ENCODE measurements at places on chromosomes 12 and 14.

GRCh38 chr14:61503167-61503801, 181.9 kb downstream of the PRKCH start:
- DNase-seq: no peak

GRCh38 chr14:55265197-55265596, 6.0 kb upstream of the FBXO34 start:
- no peak for DNase-seq

DNA sequence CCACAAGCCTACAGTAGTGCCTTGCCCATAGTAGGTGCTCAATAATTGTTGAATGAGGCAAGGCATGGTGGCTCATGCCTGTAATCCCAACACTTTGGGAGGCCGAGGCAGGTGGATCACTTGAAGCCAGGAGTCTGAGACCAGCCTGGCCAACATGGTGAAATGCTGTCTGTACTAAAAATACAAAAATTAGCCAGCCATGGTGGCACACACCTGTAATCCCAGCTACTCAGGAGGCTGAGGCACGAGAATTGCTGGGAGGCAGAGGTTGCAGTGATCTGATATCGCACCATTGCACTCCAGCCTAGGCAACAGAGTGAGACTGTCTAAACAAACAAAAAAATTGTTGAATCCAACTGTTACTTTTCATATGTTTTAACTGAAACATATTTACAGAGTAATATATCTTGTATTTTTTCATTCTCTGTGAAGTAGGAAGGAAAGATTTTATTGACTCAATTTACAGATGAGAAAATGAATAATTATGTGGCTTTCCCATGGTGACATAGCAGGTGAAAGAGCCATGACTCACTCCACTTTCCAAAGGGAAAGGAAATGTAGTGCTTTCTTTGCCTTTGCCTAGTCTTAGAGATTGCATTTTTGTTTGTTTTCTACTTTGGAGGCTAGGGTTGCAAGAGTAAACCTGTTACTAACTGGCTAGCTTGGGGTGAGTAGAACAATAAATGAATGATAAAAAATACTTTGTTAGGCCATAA, 95.4 kb upstream of the SLC38A4 start:
- DNase-seq: no peak

GRCh38 chr14:36820111-36820709, 158.6 kb downstream of the PAX9 start:
- DNase-seq: no peak

DNA sequence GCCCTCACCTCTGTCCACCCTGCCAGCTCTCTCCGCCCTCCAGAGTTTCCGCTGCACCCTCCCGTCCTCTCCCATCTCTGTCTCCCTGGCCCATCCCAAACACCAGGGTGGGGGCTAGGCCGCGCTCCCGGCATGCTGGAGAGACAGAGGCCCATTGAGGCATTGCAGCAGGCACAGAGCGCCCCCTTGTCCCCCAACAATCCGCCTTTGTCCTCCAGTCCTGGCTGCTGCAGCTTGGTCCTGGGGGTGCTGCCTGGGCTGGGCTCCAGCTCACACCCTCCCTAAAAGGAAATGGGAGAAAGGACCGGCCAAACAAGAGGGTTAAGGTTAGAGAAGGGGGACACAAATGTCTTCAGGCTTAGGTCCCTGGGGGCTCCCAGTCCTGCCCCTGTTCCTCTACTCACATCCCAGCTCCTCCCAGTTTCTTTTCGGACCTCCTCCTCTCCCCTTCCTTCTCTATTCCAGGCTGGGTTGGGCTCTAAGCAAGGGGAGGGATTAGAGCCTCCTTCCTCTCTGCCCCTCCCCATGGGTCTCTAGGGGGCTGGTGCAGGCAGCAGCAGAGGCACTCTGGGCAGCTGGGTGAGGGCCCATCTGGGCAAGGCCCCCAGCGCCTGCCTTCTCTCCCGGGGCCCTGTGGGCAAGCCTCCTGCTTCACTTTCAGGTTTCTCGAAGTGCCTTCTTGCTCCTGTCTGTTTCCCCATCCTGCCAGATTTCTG, at the start of gene CMTM5:
Gene CMTM5 (plus strand): TSS at position 565 of the 716 bp plus-strand sequence. CDS start 206 bp downstream, outside the sequence.
- no peak for DNase-seq

GRCh38 chr12:114447274-114447716, 41.4 kb upstream of the TBX5 start:
- no peak for DNase-seq

DNA sequence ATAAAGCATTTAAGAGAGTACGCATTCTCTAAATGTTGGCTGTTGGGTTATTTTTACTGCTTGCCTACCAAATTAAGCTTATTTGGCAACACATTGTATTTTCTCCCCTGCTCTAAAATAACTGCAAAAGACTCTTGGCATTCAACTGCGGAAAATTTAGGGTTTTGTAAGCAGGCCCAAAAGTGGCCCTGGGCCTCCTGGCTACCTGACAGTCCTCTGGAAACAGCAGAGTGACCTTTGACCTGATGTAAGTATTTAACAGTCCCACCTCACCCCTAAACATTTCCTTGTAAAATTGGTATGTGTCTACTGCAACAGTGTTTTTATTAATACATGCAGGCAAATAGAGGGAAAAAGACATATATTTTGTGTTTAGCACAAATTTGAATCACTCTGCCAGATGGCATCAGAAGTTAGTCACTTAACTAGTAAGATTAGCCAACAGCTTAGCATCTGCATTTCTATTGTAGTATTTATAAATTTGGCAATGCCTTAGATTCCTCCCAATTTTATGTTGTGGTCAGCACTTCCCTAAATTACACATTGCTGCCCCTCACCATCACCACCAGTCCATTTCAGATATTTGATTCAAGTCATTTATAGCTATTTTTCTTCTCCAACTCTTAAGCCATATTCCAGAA, 11.2 kb downstream of the LLPH start:
- no peak for DNase-seq

GRCh38 chr12:1620092-1620491, 8.9 kb upstream of the WNT5B start:
- no peak for DNase-seq

DNA sequence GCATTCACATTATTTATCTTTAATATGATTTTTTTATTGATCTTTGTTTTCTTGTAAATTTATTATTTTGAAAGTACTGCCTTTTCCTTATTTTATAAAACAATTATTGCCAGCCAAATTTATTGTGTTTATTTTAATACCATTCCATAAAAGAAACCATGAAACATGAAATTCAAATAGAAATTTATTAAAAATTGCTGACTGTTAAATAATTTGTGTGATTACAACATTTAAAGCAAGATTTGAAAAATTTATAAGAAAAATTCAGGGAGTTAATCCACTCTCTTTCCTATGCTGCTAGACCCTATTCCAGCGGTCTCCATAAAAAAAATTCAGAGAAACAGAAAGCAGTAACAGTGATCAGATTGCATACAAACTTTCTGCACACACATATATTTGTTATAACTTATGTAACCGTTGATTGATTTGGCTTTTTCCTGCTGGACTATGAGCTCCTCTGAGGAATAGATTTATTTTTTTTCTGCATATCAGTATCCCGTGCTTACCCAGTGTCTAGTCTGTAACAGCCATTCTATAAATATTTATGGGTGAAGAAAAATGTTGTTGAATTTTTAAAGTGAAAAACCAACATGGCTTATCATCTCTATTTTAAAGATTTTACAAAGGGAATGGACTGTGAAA, 68.1 kb downstream of the LRRK2 start:
- DNase-seq: no peak

- no peak for DNase-seq
Observed at GRCh38 chr12:21379218-21379617, 6.5 kb downstream of the IAPP start.

DNA sequence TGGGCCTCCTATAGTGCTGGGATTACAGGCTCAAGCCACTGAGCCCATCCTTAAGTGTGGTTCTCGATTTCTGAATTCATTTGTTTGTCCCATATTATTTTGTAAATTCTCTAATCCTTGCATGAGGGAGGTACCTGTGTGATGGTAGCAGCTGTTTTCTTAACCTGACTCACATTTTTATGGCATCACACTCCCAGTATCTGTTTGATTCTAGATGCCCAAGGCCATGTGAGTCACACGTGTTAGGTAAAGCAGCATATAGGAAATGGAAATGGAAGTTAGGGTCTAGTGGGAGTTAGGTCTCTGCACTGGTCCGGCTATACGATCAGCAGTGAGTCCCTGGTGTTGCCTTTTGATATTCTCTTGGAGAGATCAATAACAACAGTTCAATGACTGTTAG, 198.1 kb downstream of the ERC1 start:
- no peak for DNase-seq

- no peak for DNase-seq
Observed at GRCh38 chr14:75896341-75896740, 85.5 kb downstream of the TGFB3 start.

DNA sequence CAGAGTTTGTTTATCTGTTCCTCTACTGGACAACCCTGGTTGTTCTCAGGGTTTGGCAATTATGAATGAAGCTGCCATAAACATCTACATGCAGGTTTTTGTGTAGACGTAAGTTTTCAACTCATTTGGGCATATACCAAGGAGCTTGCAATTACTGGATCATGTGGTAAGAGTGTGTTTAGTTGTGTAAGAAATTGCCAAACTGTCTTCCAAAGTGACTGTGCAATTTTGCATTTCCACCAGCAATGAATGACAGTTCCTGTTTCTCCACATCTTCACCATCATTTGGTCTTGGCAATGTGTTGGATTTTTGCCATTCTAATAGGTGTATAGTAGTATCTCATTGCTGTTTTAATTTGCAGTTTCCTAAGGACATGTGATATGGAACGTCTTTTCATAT, 39.8 kb upstream of the FBXO33 start:
- no peak for DNase-seq

GRCh38 chr14:69676723-69677122, 65.3 kb downstream of the SUSD6 start:
- DNase-seq: no peak

GRCh38 chr12:65419284-65420072, 141.0 kb downstream of the MSRB3 start:
- no peak for DNase-seq

- no peak for DNase-seq
Observed at GRCh38 chr12:14834509-14834908, 8.8 kb downstream of the ART4 start.

DNA sequence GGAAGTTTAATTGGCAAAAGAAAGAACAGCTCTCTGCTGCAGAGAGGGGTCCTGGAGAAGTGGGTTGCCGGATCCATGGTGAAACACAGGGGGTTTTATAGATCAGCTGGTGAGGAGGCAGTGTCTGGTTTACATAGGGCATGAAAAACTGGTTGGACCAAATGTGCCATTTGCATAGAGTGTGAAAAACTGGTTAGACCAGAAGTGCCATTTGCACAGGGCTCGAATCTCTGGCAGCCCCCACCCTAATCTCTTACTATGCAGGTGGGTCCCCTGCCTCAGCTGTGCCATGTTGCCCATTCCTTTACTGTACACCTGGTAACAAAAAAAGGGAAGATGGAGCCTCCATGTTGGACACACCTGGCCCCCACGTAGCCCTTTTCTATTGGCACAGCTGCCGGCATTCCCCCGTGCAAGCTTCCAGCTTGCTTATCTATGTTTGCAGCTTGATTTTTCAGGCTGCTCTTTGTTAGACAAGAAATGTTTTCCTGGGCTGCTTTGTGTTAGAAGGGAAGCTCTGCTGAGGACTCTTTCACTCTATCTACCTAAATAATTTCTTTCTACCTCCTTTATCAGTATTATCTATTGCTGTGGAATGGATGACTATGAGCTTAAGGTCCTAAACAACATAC, 61.1 kb upstream of the TMEM132D start:
- no peak for DNase-seq

DNA sequence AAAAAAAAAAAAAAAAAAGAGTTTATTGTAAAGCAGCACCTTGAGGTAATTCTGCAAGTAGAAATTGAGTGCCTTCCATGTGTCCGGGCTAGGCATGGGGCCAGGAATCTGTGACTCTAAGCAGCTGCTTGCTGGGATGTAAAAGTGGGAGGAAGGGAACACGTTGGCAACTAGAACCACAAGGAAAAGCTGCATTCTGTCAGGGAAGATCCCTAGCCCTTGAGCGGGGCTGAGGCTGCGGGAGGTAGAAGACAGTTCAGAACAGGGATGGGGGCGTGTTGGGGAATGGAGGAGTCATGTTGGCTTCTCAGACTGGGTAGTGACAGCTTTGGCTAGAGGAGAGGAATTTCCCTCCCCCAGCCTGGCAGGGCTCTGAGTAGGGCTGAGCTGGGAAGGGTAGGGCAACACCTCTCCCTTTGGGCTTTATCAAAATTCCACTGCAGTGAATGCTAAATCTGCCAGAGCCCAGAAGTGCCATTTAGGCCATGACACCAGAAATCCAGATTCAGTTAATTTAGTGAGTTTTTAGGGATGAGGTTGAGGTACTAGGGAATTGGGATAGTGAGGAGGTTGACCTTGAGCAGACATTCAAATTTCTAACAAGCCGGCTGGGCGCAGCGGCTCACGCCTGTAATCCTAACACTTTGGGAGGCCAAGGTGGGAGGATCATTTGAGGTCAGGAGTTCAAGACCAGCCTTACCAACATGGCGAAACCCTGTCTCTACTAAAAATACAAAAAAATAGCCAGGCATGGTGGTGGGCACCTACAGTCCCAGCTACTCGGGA, 3.4 kb upstream of the TRAFD1 start:
- DNase-seq: no peak

- no peak for DNase-seq
Observed at GRCh38 chr12:57526477-57527126, 4.0 kb downstream of the MBD6 start.

DNA sequence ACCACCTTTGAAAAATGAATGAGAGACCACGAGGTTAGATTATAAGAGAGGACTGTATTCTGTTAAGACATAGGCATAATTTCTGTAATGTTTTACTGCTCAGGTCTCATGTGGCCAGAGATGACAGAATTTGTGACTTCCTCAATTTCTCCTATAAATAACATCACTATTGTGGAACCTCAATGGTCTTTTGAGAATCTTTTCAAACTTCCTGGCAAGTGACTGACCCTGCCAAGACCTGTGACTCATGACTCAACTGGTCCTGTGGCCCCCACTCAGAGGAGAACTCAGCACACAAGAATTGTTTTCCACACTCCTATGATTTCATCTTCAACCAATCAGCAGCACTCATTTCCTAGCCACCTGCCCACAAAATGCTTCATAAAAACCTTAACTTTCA, 508.2 kb upstream of the ATP2B1 start:
- DNase-seq: no peak

DNA sequence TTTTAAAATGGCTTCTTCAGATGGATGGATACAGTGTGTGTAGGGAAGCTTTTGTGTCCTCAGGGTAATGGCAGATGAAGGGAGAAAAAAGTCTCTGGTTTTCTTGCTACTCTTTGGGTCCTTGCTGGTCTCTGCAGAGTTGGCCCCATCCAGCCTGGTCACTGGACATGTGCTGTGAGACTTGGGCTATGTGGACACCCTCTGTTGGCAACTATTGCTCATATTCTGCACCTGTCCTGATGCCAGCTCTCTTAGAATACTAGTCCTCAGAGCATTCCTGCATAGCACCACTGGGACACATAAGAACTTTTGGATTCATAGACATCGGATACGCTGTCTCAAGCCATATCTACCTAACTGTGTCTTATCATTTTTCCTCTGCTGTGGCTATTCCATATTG, 20.0 kb downstream of the NAV3 start:
- no peak for DNase-seq

Data from NCI-H187 treated with DMSO at 0.1 percent for 48 hours (cell line).